CD4-positive, alpha-beta T cell treated with Interleukin-10 for 1 hour (primary cell): ENCODE measurements at places on chromosomes 1 and 21.

DNA sequence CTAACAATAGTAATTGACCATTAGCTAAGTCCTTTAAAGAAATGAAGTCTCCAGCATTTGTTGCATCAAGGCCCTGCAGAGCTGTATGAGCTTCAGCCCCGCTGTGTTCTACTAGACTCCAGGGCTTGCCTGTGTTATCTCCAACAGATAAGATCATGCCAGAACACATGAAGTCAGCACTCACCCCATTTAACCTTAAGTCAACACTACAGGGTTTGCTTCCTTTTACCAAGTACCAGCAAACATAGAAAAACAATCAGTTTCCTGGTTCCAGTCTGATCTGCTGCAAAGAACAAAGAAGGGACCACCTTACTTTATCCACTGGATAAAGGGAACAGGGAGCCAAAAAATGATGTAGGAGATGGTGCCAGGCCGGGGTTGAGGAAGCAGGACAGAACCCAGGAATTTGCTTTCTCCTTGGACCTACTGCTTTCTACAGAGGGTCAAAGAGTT, 41.3 kb upstream of the ENAH start:
- DNase-seq: no peak

DNA sequence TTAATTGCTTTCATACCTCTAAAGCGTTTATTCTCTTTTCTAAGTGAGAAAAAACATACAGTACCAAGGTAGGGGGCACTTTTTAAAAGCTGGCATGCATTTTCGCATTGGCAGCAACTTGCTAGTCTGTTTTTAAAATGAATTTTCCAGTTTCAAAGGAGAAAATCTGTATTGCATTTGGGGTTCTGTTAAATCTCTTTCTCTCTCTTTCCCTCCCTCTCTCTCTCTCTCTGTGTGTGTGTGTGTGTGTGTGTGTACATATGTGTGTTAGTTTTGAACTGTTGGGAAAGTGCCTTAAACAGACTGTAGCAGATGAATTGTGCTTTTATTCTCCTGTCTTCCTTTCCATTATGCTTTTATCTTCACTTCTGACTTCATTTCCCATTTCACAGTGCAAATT, 7.3 kb downstream of the NIBAN1 start:
- DNase-seq: no peak

DNA sequence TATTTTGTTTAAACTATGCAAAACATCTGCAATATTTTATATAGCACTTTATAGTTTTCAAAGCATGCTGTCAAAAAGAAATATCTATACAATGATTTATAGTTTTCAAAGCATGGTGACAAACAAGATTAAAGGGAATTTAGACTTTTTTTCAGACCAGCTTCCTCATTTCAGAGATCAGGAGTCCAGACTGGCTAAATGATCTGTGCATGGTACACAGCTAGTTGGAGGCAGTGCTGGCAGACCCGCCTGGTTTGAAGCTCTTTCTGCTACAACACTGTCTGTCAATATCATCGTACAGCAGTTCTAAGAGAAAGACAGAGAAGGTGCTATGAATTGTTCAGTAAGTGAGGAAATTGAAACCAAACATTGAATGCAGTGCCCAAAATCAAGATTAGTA, 479.0 kb downstream of the PTBP2 start:
- DNase-seq: no peak

GRCh38 chr1:147581459-147581858, 40.2 kb downstream of the BCL9 start:
- DNase-seq: no peak

DNA sequence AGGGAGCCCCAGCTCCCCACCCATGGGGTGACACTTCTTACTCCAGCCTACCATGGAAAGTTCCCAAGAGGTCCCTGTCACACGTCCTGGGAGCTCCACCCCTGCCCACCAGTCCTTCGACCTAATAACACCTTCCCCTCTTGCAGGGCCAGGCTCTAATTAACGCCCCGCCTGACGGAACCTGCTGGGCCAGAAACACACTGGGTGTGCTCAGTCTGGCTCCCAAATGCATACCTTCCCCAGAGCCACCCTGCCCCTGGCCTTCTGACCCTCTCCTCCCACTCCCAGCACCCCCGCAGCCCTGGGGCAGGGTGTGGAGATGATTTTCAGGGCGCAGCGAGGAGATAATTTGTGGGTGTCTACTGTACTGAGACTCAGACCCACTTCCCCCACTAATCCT, 20.6 kb downstream of the PGLYRP3 start:
- DNase-seq: no peak

DNA sequence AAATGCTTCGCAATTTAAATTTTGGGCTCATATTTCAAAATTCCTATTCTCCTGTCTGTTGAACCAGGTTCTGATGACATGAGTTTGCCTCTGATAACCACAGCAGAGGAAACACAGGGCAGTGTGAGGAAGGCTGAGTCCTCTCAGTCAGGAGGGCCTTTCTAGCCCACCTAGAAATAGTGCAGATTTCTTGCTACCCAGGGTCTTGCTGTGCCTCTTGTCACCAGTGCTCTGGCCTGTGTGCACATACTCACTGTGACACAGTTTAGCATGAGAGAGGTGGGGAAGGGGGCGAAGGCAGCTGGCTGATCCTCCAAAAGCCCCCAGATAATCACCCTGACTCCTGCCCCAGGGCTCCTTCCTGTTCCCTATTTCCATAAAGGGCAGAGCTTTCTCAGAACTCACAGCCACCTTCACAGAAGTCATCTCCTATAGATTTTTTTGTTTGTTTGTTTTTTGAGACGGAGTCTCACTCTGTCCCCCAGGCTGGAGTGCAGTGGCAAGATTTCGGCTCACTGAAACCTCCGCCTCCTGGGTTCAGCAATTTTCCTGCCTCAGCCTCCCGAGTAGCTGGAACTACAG, 23.7 kb downstream of the ERRFI1 start:
- DNase-seq: no peak

DNA sequence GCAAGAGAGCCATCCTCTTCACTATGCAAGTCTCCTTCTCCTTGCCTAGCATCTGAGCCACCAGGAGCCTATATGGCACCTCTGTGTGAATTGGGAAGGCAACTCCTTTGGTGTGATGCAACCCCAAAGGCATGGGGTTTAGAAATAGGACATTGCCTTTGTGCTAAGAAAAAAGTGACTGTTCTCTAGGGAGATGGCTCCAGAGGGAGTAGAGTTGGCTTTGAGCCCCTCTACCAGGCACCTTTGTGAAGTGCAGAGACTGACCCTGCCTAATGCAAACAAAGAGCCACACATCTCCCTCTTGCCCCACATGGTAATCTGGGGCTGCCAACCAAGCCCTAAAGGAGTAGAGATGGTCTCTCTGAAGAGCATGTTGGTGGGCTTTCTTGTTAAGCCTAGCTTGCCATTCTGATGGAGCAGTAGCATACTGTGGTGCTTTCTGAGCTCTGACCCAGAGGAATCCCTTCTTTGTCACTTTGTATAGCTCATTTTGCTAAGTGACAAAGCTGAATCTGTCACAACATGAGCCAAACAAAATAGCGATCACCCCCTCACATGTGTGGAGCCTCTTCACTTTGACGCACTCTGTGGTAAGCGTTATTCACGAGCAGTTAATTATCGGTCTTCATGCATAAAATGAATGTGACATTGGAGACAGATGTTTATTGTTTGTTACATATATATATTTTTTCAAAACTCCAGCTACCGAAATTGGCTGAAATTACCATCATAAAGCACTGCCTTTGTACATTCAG, 74.4 kb downstream of the RWDD3 start:
- DNase-seq: no peak

GRCh38 chr1:153752571-153753195, 22.5 kb upstream of the SLC27A3 start:
- DNase-seq: no peak

- no peak for DNase-seq
Observed at GRCh38 chr1:12634156-12634555, 9.7 kb upstream of the AADACL4 start.

DNA sequence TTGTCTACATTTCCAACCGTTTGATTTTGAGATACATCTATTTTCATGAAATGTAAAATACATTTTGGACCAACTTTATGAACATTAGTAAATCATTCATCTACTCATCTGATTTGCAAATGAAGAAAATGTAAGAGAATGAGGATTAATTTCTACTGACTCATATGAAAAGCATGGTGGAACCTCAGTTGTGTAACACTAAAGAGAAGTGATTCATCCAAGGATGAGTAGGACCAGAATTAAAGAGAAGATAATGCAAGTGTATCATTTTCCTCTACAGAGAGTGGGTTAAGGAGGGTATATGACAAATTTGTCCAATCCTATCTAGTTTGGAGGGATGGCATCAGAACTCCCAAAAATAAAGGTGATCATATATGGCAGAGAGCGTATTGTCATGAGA, 1967.6 kb downstream of the MRPL39 start:
- no peak for DNase-seq

DNA sequence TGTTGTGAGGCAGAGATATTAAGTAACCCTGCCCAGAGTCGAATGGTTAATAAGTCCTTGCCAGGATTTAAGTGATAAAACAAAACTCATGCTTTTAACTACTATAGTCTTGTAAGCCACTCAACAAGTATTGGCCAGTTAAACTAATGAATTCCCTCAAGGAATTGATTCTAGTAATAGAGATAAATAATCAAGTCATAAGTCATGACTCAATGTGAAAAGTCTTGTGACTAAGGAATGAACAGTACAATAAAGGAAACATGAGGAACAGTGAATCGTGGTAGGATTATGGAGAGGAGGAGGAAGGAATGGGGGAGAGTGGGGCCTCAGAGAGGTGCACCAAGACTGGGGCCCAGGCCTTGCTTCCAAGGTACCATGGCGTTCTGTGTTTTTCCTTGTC, 104.7 kb downstream of the FGGY start:
- no peak for DNase-seq

GRCh38 chr21:46329796-46330195, 5.8 kb downstream of the PCNT start:
- no peak for DNase-seq

DNA sequence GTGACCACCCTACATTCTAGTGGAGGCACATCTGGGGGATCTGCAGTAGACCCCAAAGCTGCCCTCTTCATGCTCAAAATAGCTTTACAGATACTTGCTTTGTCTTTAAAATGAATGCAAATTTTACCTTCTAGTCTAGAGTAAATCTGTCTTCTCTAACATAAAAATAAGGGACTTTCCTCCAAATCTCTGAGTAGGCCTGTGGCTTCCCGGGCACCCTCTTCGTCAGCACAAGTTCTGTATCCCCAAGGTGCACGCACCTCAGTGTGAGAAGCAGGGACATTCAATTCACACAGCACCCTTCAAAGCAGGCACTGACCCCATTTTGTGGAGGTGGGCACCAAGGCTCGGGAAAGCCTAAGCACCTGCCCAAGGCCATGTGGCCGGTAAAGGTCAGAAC, 19.0 kb downstream of the MEF2D start:
- DNase-seq: peak; percentile 33
